ENCODE measurements at places on chromosomes 16 and 17. TPM values are rescaled to one million over a fixed set of nuclear protein-coding genes. Genes with fewer than 3 reads are reported as not detected.

DNA sequence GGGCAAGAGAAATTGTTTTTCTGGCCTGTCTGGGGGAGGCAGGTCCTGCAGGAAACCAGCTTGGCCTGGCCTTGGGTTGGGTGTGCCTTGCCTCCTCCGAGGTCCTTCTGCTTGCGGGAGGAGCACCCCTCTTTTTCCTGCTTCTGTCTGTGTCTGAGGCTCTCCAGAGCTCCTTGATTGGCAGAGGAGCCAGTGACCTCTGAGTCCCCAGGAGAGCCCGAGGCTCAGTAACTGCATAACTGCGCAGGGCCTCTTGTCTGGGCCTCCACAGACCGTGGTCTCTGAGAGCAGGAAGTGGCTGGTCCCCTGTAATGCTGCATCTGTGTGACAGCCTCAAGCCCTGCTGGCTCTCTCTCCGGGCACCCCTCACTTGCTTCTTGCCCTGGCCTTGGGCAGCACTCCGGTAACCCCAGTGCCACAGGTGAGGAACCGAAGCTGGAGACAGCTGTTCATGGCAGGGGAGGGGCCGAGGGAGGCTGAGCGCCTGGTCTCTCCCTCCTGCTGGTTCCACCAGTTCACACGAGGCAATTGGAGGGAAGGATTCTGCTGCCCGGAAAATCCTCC, 1.6 kb downstream of the CAPN15 start:
- peak; percentile 82 for DNase-seq

DNA sequence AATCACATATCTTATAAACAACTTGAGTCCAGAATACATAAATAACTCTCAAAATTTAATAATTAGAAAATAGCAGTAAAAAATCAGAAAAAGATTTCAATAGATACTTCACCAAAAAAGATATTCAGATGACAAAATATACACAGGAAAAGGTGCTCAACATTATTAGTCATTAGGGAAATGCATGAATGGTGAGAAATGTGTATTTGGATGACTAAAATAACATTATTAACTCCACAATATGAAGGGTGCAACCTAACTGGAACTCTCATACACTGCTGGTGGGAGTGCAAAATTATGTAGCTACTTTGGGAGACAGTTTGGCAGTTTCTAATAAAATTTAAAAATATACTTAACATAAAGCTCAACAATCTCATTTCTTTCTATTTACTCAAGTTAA, 262.3 kb upstream of the AXIN2 start:
- DNase-seq: no peak

The KRTAP4-1 gene
- total RNA-seq: not detected

The TUBG1 gene
- 103 TPM for total RNA-seq

- DNase-seq: no peak
These were observed 103.8 kb upstream of the NOL11 start for GRCh38 chr17:67613961-67614360.
